Stimulated activated CD4-positive, alpha-beta T cell treated with anti-CD3 and anti-CD28 coated beads, Interleukin-2, amount 100 ng/mL, for 24 hours (primary cell): ENCODE measurements at places on chromosomes 6 and 20.

DNA sequence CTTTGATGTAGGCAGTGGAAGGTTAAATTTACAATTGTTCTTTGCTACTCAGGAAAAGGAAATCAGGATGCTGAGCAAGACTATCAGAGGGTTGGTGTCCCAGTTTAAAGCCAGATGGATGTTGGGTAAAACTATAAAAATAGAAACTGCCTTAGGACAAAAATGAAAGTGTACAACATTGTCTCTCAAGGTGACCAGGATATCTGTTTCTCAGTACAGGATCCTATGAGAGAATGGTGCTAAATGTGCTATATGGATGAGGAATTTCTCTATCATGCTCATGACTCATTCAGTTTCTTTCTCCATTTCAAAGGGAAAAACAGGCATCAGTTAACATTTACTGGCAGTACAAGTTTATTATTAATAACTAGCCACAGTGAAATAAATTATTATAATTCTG is 534.2 kb upstream of the GJE1 start:
- DNase-seq: no peak

DNA sequence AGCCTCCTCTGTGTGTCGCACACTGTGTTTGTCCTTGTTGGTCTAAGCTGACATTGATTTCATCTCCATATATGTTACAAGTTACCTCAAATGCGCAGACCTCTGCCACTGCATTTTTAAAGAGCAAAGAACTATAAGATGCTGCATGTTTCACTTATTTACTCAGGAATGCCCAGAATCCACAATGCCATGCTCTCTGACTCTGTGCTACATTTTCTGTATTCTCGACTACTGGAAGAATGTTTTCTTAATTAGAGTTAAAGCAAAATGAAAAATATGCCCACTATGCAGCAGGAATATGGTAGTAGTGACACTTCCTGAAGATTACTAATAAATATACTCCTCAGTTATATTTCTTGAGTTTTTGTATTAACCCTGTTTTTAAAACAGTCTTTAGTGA is 296.4 kb downstream of the HACE1 start:
- no peak for DNase-seq

DNA sequence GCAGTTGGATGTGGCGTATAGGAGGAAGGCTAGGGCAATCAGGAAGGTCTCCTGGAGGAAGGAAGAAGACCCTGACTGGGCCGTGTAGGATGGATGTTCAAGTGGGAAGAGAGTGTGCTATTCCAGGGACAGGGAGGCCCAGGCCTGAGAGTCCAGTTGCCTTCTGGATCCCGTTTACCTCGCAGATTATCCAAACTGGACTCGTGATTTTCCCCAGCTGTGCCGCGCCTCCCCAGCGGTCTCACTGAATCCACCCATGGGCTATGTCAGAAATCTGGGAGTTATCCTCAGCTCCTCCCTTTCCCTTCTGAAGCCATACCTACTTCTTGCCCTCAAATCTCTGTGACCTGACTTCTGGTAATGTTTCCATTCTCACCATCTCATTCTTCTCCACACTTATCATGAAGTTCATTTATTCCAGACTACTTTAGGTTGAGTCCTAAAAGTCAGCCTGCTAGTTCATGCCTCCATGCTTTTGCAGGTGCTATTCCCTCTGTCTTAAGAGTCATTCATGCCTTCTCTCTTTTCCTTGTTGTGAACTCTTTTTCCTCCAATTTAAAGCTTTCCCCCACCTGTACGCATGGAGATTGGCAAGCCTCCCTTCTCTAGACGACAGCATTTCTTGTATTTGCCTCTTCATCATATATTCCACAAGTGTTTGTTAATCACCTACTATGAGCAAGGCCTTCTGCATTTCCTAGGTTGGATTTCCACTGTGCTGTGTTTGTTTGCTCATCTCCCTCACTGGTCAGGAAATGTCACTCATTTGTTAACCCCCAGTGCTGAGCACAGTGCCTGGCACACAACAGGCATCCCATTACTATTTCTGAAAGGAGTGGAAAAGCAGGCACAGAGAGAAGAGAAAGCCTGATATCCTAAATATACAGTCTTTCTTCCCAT is 2.7 kb downstream of the SDCBP2 start:
- DNase-seq: no peak

DNA sequence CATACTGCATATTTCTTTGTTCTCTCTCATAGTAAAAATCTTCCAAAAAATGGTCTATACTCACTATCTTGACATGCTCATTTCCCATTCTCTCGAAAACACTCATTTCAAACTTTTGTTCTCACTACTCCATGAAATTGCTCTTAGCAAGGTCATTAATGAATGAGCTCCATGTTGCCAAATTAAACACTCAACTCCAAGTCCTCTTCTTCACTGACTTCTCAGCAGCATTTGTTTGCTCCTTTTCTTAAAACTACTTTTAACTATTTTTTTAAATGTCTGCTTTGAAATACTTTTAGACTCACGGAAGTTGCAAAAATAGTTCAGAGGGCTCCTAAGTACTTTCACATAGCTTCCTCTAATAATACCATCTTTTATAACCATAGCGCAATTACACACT is 274.0 kb upstream of the PREP start:
- no peak for DNase-seq

DNA sequence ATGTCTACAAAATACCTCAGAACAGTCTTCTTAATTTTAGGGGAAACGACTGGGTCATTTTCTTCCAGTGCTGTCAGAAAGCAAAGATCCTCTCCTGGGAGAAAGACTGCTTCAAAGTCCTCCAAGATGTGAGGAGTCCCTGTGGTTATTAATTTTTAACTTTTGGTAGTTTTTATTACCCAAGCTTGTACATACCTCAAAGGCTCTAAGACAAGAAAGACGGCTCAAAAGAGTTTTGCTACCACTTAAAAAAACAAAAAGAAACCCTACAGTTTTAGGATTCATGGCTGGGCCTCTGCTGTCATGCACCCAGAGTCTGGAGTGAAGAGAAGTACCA is 56.1 kb upstream of the APCDD1L start:
- no peak for DNase-seq

DNA sequence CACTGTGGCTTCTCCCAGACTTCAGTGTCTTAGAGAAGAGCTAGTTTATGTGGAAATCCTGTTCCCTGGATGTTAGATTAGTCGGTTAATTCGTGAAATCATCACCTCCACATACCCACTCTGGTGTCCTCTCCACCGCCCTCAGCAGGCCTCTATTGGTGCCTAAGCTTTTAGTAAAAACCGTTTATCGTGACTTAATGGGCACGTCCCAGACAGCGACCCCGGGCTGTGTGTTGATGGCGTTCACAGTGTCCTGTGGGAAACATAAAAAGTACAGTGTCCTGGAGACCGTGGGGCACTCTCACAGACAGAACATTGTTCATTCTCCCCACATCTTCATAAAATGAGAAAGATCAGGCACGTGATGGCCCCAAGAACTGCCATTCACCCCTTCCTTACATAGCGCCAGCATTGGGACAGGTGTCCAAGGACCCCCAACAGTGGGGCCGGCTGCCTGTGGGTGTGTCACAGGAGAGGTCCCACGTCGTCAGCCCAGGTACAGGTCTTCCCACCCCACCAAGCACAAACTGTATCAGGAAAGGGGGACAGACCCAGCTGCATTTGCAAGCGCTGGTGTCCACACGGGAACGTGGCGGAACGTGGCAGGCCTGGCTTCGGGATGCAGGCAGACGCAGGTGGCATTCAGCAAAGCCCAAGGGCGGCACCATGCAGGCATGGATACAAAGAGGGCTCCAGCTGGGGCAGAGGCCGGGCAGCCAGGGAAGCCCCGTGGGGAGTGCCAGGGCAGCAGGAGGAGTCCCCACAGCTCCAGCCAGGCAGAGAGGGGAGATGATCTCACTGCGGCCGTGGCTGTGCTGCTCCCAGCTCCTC is 237.7 kb downstream of the DLL1 start:
- DNase-seq: no peak

DNA sequence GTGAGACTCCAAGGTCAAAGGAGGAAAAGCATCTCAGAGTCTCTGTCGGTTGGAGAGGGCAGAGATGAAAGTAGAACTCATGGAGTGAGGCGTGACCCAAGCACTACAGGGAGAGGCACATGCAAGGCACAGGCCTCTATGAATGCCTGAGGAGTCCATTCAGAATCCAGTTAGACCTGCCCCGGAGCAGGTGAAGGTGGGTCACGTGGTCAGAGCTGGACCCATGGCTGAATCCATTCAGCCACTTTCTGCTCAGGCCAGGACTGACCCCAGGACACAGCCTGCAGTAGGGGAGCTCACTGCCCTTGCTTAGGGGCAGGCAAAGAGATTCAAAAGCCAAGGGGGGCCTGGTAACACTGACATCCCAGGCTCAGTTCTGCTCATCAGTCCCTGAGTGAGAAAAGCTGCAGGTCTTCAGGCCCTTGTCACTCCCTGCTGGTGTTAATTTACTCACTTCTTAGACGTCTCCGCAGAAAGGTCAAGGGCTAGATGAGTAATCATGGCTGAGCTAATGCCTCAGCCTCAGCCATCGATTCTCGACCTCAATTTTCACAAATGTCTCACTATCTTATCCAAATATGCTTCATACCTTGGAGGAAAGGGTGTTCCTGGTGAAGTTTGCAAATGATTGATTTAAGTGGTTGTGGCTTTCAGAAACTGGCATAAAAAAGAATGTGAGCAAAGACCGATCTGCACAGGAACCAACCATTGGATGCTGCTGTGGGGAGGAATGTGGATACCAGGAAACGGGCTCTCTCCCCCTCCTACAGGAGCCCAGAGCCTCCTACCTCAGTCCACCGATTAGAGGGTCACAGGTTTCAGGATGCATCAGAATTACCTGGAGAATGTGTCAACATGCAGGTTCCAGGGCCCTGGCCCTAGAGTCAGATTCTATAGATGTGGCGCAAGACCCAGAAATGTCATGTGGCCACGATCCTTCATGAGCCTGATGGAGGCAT is 584.4 kb downstream of the PTPRT start:
- DNase-seq: no peak

GRCh38 chr6:7401075-7401474 is 11.5 kb downstream of the RIOK1 start:
- DNase-seq: no peak

GRCh38 chr6:147170269-147170668 is 33.9 kb upstream of the STXBP5 start:
- no peak for DNase-seq

- DNase-seq: no peak
These were observed 194.2 kb downstream of the TBXT start for GRCh38 chr6:165973473-165973872.

DNA sequence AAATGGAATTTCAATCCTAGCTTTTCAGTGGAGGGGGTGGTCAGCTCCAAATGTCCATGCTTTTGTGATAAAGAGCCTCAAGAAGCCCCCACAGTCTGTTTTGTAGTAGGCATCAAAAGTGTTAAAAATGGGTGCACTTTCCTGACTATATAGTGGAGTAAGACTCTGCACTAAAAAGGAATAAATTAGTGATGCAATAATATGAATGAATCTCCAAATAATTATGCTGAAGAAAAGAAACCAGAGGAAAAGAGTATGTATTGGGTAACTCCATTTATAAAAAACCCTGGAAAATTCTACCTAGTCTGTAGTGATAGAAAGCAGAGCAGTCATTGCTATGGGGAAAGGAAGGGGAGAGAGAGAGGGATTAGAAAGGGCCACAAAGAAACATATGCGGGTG is 310.4 kb upstream of the SUPT3H start:
- no peak for DNase-seq

- no peak for DNase-seq
These were observed 729 bp downstream of the SMOC2 start for GRCh38 chr6:168441434-168442391.

GRCh38 chr6:140544431-140544830 is 1170.0 kb upstream of the CITED2 start:
- DNase-seq: no peak

GRCh38 chr20:58722877-58723627 is 30.5 kb downstream of the NPEPL1 start:
- DNase-seq: no peak

GRCh38 chr6:159097256-159097655 is 52.5 kb upstream of the TAGAP start:
- peak; percentile 80 for DNase-seq

DNA sequence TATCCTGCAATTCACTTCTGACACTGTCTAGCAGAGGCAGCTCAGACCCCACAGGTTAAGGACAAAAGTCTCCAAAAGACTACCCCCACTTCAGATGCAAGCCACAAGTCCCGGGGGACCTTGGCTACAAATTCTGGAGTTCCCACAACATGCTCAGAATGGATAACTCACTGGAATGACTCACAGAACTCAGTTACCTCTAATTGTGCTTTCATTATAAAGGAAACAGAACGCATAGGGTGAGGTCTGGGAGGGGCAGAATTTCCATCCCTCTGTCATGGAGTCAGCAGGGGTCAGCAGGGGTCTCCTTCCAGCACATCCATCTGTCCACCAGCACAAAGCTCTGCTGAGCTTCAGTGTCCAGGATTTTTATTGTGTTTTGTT is 184.2 kb downstream of the CDH4 start:
- DNase-seq: no peak

DNA sequence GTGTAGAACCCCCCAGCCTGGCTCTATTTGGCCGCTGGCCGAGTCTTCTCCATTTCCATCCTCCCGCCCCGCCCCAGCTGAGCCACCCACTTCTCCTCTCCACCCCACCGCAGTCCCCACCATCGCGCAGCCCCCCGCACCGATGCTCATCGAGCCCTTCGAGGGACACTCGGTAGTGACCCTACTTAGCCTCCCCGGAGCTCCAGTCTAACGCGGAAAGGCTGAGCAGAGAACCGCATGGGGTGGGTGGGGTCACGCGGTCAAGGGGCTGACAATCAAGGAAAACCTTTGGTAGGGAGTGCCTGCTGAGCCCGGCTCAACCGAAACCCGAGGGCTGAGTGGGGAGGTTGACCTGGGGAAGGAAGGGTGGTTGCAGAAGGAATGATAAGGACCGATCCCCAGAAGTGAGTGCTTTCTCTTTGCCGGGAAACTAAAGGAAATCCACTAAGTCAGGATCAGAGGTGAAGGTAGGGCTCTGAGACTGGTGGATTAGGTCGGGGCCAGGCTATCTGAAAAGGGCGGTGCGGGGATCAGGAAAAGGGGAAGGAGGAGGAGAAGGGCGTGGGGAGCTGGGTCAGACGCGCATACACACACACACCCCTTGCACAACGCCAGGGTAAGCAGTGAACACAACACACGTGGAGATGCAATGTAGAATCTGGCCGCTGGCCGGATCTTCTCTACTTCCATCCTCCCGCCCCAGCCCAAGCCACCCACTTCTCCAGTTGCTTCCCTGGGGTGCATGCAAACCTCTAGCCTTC is 49.8 kb downstream of the CPXM1 start:
- peak; percentile 29 for DNase-seq

- no peak for DNase-seq
These were observed 124.0 kb downstream of the LAMA2 start for GRCh38 chr6:129006724-129007514.

GRCh38 chr6:96913621-96914020 is 10.9 kb upstream of the KLHL32 start:
- DNase-seq: no peak

GRCh38 chr6:98846021-98846380 is 11.6 kb downstream of the POU3F2 start:
- DNase-seq: no peak

- peak; percentile 59 for DNase-seq
These were observed at the start of gene NFATC2 for GRCh38 chr20:51542571-51543421. TSS of gene NFATC2 (minus strand) at chr20:51542719. CDS start at chr20:51542499, 220 bp downstream.
